PC-9 (cell line): ENCODE measurements at places on chromosomes 4 and X.

DNA sequence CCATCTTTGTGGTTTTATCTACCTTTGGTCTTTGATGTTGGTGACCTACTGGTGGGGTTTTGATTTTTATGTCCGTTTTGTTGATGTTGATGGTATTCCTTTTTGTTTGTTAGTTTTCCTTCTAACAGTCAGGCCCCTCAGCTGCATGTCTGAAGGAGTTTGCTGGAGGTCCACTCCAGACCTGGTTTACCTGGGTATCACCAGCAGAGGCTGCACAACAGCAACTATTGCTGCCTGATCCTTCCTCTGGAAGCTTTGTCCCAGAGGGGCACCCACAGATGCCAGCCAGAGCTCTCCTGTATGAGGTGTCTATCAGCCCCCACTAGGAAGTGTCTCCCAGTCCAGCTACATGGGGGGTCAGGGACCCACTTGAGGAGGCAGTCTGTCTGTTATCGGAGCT, 199.3 kb upstream of the WDFY3 start:
- no peak for DNase-seq

- DNase-seq: no peak
These were observed 44.8 kb downstream of the RBPJ start for GRCh38 chr4:26365537-26366150.

GRCh38 chrX:13389501-13389900, 69.6 kb upstream of the ATXN3L start:
- no peak for DNase-seq

GRCh38 chr4:89836031-89836745, 773 bp downstream of the SNCA start:
- DNase-seq: no peak

DNA sequence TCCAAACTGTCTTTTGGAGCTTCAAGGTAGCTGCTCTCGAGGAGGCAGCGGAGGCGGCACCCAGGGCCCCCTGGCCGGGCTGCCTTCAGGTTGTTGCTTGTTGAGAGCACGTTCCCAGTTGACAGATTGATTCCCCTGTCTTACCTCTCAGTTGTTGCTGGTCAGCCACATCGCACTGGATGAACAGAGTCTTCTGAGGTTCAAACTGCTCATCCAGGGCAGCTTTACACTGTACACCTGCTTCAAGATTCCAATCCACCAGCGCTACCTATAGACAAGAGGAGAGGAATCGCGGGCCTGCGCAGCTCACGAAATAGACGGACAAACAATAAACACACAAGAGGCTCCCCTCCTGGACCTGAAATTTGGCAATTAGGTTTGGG, 497 bp downstream of the HPGD start:
- DNase-seq: peak; percentile 27

DNA sequence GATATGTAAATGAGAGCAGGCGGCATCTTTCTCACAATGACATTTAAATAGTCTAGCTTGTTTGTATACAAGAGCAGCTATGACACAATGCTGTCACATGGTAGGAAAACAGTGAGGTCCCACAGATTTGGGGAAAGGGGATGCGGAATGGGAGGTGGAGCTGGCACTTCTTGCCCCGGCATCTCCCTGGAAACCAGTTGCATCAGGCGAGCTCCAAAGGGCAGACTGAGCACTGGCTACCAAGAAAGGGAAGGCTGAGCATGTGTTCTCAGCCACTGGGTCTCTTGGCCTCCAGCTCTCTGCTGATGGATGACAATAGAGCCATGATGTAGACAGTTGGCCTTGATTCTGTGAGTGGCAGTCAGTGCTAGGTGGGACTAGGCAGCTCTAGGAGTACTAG, 109.0 kb downstream of the UCHL1 start:
- DNase-seq: no peak

GRCh38 chrX:124208660-124209059, 123.8 kb upstream of the TEX13D start:
- DNase-seq: no peak

GRCh38 chr4:78168029-78168428, 110.9 kb downstream of the FRAS1 start:
- DNase-seq: no peak

- DNase-seq: no peak
These were observed 14.8 kb upstream of the CXCL5 start for GRCh38 chr4:74013264-74013663.

DNA sequence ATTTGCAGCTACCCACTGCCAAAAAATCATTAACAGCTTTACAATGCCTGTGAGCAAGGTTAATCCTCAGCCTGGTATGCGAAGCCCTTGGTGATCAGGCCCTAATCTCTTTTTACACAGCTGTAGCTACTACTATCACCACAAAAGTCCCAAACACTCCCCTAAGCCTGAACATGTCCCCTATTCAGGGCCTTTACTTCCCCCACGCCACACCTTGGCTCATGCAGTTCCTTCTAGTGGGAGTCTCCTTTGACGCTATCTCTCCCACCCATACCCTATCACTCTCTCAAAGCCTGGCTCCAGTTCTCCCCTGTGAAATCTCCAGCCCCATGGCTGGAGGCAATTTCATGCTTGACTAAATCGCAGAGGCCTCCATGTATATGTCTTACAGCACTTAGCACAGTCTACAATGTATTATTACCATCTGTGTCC, 90.6 kb upstream of the CBR4 start:
- no peak for DNase-seq

DNA sequence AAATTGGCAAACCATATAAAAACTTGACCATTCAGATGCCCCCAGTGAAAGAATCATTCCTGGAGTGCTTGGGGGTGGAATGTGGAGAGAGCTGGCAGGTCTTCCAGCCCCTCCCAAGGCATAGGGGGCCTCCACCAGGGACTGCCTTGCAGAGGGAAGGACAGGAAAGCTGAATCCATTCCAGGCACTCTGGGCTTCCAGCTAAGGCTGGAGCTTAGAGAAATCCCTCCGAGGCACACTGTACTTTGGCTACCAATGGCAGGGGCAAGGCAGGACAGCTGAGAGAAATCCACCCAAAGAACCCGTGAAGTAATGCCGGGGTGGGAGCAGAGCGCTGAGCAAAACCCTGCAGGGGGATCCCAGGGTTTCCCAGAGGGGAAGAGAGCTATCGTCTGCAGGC, 4.0 kb downstream of the CENPU start:
- DNase-seq: no peak

- DNase-seq: no peak
These were observed 39.3 kb downstream of the SYNPO2 start for GRCh38 chr4:118927974-118928373.

DNA sequence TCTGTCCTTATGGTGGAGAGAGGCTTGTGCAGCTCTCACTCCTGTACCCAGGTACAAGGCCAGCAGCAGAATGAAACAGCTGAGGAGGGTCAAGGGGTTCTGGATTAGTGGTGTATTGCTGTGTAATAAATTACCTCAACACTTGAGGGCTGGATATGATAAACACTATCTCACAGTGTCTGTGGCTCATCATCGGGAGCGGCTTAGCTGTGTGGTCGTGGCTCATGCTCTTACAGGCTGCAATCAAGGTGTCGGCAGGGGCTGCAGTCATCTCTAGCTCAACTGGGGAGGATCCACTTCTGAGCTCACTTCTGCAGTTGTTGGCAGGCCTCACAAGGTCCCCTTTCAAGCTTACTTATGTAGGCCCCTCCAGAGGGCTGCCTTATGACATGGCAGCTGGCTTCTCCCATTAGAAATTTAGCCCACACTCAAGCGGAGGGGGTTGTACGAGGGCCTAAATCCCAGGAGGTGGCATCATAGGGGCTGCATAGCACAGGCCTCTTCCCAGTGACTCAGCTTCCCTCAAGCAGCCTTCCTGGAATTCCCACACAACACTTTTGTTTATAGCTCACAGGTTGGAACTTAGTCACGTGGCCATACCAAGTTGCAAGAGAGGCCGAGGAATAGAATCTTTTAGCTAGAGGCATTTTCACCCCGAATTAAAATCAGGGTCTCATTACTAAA, 148.2 kb upstream of the RPS6KA3 start:
- no peak for DNase-seq

- no peak for DNase-seq
These were observed 276.0 kb downstream of the KLHL13 start for GRCh38 chrX:117840645-117841044.

DNA sequence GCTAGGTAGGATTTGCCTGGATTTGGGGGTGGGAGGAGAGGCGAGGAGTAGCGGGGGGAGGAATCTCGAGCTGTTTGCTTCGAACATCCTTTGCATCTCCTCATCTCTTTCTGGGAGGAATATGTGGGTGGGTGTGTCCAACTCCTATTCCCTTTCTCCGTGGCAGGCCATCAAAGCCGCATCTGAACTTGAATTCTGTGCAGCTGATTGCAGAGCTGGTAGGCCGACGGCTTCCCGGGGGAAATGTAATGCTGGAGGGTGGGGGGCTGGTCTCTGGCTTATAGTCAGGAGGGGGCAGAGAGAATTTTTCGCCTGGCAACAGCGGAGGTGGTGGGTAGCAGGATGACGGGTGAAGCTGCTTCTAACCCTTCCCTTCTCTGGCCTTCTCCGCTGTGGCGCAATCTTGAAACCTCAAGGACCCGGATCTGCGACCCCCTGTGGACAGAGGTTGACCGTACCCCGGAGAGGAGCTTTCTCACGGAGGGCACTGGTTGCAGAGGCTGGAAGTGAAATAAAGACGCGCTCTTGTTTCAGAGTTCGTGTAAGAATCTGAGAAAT, 628 bp downstream of the ZCCHC12 start:
- DNase-seq: no peak

- no peak for DNase-seq
These were observed 83.0 kb downstream of the PJA1 start for GRCh38 chrX:69082055-69082752.
